ENCODE measurements at places on chromosomes 2 and 18.

DNA sequence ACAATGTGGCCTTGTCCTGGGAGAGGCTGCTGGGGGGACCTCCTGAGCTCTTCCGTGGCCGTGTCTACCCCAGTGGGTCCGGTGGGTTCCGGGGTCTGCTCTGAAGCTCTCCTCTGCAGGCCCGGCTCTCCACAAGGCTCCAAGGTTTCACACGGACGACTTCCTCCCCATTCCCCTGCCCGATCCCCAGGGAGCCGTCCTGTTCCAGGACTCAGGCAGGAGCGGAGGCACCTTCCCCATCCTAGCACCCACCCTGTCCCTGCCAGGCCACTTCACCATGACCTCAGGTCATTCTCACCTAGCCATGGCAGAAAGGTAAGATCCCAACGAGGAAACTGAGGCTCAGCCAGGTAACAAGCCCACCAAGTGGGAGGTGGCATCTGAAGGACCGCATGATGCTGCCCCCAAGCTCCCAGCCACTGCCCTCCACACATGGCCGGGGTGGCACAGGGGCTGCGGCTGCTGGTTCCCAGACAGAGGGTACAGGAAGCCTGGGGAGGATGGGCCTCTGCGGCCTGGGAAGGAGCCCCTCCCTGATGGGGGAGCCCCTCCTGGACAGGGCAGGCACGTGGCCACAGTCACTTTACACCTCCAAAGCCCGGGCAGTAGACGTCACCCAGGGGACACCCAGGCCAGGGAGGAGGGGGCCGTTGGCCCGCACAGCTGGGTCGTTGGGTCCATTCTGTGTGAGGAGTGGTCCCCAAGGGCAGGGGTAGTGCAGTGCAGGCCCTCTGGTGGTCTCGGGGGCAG is 274.0 kb downstream of the NDUFA10 start:
- no peak for DNase-seq

- DNase-seq, result no peak
Measured at GRCh38 chr18:76503649-76504386, 8.8 kb upstream of the ZNF516 start.

DNA sequence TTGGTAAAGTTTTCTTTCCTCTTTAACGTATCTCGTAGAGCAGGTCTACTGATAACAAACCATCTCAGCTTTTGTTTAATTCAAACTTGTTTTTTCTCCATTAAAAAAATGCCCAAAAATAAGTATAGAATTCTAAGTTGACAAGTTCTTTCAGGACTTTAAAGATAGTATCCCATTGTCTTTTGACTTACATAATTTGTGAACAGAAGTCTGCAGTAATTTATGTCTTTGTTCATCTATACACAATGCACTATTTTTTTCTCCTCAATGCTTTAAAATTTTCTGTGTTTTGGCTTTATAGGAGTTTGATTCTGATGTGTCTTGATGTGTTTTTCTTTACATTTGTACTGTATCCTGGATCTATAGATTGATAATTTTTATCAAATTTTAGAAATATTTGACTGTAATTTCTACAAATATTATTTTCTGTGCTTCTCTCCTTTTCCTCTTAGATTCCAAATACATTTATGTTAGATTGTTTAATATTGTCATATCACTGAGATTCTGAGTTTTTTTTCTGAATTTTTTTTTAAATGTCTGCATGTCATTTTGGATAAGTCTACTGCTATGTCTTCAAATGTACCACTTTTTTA is 143.3 kb downstream of the FTCDNL1 start:
- no peak for DNase-seq

GRCh38 chr2:226115102-226115831 is 684.4 kb downstream of the IRS1 start:
- no peak for DNase-seq

DNA sequence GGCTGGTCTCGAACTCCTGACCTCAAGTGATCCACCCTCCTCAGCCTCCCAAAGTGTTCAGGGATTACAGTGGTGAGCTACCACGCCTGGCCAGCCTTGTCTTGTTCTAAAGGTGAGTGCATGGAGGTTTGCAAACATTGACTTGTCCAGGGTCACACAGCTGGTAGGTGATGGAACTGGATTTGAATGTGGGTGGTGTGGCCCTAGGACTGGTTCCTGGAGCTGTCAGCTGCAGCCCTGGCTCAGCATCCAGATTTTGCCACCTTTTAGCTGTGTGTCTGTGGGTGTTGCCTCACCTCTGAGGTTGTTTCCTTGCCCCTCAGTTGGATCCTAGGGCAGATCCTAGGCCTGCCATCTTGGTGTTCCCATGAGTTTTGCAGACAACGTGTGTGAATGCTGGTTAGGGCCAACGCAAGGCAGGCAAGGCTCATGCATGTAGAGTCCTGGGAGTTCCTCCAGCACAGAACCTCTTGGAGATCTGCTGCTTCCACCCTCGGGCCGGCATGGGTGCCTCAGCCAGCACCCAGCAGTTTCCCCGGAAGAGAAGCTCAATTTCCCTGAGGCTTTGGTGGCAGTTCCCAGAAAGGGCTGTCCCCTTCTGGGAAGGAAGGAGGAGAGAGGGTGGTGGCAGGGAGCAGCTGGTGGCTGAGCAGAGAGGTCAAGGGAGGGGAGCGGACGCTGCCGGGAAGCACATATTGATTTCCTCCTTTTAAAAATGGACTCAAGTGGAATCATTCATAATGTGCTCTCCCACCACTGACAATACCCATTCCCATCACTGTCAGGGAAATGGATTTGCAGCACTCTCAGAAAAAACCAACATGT is 127.6 kb upstream of the HS6ST1 start:
- no peak for DNase-seq

GRCh38 chr18:10414293-10414842 is 40.1 kb upstream of the APCDD1 start:
- DNase-seq, result no peak

DNA sequence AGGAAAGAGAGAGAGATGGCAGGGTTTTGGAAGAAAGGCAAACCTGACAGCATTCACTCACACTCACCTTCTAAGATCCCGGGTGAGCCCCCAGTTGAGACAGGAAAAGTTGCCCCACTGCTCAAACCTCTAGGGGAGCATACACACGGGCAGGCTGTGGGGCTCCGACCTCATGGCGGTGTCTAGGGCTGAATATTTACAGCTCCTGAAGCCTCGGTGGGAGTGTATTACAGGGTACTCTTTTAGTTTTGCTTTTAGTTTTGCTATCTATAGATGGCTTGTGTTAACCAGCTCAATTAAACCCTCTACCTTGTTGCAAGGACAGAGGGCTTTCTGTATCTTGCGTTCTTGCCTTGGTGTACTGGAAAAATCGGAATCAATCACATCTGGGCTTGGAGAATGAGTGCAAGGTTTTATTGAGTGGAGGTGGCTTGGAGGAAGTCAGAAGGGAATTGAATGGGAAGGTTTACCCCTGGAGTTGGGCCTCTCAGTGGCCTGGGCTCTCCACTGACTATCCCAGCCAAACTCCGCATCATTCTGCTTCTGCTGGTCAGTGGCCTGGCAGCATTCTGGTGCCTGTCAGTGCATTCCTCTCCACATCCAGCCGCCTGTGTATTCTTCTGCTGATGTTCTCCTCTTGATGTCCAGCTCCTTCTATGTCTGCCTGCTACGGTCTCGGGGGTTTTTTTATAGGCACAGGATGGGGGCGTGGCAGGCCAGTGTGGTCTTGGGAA is 10.1 kb upstream of the IFIH1 start:
- DNase-seq, result no peak

DNA sequence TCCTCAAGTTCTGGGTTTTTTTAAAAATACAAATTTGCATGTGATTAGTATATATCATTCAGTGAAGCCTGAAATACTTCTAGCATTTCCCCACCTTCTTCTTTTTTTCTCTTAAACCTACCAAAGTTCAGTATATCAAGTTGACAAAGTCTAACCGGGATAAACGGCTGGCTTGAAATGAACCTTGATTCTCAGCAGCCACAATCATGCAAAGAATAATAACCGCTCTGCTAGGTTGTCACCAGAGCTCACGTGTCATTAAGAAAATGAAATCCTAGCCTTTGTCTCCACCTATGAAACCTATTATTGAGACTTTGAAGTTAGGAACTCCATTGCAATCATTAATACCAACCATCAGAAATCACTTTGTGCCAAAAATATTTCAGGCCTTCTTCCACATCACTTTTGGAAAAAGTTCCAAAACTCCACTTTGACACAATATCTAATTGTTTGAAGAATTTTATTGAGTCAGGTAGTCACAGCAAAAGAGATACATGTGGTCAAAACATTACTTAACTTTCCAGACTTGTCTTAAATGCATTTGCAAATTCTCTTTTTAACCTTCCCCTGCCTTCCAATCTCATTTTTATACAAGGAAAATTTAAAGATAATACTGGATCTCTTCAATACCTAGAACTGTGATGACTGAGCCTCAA is 285.6 kb upstream of the ACVR2A start:
- no peak for DNase-seq

DNA sequence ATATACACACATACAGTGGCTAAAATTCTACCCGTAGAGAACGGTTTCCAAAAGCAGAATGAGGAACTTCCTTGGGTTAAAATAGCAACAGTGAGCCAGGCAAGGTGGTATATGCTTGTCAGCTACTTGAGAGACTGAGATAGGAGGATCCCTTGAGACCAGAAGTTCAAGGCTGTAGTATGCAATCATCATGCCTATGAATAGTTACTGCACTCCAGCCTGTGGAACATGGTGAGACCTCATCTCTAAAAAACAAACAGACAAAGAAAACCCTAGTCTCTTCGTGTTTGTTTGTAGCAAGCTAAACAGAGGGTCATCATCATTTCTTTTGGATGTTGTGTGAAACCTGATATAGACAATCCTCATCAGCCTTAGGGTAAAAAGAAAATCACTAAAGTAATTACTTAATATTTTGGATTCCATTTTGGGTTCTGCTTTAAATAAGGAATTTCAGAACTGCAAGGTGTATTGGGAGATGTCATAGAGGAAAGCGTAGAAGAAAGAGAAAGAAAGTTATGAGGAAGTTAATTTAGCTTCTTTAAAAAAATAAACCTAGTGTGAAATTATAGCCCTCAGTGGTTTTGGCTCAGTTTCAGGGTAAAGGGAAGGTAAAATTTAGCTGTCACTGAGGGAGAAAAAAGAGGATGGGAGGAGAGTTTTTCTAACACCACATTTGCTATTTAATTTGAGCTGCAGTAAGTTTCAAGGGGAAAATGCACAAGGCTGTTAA is 46.5 kb downstream of the PLEK start:
- no peak for DNase-seq

DNA sequence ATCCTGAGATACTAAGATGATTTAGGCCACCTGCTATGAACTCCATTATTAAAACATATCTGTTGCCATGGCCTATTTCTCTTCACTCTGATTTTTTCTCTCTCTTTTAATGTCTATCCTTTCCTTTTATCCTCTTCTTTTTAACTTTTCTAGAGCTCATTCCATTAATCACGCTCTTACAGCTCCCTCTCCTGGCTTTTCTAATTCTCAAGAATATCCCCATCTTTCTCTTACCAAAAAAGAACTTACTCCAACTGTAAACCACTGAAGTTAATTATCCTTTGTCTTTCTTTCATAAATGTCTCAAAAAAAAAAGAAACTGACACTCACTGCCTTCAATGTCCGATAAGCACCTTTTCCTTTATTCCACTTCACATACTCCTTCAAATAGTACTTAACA is 7.9 kb downstream of the PPP3R1 start:
- DNase-seq, result no peak

DNA sequence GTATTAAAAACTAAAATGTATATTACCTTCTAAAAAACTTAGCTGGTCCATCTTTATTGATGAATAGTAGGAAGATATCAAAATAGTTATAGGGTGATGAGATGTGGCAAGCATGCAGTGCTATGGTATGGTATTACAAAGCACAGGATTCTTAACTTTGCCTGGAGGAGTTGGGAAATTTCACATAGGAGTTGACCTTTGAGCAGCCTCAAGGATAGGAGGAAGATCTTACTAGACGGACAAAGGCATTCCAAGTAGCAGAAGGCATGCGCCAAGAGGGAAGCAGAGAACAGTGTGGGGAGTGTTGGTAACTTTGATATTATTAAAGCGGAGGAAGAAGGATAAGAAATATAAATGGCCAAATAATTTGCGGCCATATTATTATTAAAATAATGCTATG is 60.0 kb downstream of the TTC21B start:
- no peak for DNase-seq

DNA sequence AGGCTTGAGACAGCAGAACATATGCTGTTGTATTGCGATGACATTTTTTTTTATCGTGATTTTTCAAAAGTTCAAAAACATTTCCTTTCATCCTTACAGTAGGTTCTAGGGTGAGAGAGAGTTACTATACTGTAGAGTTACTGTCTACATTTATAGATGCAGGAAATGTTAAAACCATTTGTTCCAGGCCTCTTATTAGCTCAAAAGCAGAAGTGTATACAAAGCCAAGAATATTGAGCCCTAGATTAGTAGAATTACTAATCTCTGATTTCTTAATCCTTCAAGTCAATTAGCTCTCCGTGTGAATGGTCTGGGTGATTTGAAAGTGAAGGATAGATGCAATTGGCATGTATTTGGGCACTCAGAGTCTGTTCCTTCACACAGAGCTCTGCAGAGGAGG is 73.1 kb downstream of the MAPRE2 start:
- DNase-seq, result no peak

- no peak for DNase-seq
Measured at GRCh38 chr2:96683972-96684820, 41.6 kb downstream of the FER1L5 start.

DNA sequence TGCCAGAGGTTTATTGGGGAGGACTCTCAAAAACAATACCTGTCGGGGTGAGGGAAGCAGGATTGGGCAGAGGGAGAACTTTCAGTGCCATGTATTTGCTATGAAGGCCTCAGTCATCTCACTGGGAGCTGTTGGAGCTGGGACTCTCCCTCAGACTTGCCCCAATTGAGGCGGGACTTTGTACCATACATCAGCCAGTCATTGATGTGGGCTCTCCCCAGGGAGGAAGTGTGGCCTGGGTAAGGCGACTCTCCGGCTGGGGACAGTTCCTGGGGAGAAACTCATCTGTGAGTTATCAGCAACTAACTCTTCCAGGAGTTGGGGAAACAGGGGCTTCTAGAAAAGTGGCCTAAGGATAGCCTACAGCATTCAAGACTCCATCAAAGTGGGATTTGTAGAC is 66.5 kb downstream of the FTCDNL1 start:
- no peak for DNase-seq

- no peak for DNase-seq
Measured at GRCh38 chr18:31042406-31043181, at the start of gene DSC3. Gene DSC3, minus strand, starts transcription at chr18:31042742. Its CDS starts 82 bp downstream, at chr18:31042660.

DNA sequence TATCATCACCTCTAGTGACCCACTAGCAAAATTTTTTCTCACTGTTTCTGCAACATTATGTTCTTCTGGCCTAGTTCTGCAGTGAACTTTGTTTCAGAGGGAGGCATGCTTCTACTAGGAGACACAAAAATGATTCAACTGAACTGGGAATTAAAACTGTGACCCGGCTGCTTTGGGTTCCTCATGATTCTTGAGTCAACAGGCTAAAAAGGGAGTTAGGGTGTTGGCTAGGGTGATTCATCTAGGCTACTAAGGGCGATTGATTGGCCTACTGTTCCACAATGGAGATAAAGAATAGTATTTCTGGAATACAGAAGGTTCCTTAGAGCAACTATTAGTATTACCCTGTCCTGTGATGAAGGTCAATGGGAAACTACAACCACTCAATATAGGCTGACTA is 179.5 kb downstream of the PPP1R1C start:
- DNase-seq, result no peak
